Omental fat pad (tissue), 4 donors: ENCODE measurements at places on chromosomes 1 and 21.

GRCh38 chr1:229786974-229787610, 161.0 kb downstream of the URB2 start:
- DNase-seq: no peak

GRCh38 chr1:179151908-179152682, 70.2 kb downstream of the TOR3A start:
- DNase-seq: no peak

DNA sequence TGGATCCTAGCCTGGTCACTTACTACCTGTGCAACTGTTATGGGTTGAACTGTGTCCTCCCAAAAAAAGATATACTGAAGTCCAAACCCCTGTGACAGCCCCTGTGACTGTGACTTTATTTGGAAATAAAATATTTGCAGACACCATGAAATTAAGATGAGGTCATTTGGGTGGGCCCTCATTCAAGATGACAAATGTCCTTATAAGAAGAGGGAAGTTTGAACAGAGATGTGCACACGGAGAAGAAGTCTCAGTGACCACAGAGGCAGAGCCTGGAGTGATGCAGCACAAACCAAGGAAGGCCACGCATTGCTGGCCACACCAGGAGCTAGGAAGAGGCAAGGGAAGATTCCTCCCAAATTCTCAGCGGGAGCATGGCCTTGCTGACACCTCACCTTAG, 249.7 kb upstream of the RUNX1 start:
- DNase-seq: no peak

GRCh38 chr1:224739303-224739996, 123.3 kb downstream of the CNIH3 start:
- no peak for DNase-seq

GRCh38 chr1:110893908-110894490, 21.1 kb downstream of the CD53 start:
- DNase-seq: no peak

GRCh38 chr1:237891979-237892378, 1.3 kb upstream of the ZP4 start:
- DNase-seq: no peak

DNA sequence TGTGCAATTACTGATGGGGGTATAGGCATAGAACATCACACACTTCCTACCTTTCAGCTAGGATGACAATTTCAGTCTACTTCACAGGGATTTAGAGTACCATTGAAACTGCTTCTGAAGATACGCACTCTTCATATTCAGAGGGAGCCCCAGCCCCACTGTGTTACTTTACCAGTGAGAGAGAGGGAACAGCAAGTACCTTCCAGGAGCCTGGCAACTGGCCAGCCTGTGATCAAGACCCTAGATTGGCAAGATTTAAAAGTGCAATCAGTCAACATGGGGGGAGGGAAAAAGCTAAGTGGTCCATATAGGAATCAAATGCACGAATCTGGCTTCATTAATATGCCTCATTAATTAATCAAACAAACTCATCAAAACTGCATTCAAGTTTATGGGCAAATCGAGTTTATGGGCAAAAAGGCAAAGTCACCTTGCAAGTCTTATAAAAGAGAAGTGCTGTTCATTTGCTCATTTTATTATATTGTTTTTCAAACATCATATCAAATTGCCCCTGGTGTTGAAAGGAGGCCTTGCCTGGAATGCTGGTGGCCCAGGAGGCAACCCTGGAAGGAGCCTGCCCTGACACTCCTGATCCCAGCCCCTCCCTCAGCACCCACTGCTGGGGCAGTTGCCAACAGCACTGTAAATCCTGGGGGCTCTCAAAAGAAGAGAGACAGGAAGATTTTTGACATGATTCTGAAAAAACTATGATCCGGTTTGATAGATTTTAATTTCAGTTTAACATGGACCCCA, 184.9 kb upstream of the DPT start:
- DNase-seq: no peak

DNA sequence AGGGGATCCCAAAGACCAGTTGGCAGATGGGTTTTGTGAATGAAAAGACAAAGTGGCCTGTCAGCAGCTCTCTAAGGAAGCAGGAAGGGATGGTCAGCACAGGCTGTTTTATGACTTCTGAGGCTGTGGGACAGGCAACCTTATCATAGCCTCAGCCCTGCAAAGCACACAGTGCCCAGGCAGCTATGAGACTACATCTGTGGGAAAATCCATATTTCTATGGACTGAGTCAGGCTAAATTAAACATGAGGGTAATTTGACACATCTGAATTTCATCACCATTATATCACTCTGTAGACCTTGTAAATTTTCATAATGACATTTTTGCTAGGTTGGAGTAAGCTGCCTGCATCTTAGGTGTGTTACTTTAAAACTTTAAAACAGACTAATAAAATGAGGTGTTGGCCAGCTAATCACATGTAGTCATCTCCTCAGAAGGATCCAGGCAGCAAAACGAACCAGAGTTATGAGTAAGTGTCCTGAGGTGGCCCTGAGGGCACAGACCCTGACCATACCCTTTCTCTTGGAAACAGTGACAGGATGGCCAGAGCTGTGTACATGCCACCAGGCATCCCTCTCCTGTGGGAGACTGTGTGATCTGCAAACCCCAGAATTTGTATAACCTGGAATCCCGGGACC, 14.6 kb downstream of the NGF start:
- DNase-seq: no peak

GRCh38 chr1:16338961-16339360, 13.3 kb downstream of the FBXO42 start:
- DNase-seq: no peak

DNA sequence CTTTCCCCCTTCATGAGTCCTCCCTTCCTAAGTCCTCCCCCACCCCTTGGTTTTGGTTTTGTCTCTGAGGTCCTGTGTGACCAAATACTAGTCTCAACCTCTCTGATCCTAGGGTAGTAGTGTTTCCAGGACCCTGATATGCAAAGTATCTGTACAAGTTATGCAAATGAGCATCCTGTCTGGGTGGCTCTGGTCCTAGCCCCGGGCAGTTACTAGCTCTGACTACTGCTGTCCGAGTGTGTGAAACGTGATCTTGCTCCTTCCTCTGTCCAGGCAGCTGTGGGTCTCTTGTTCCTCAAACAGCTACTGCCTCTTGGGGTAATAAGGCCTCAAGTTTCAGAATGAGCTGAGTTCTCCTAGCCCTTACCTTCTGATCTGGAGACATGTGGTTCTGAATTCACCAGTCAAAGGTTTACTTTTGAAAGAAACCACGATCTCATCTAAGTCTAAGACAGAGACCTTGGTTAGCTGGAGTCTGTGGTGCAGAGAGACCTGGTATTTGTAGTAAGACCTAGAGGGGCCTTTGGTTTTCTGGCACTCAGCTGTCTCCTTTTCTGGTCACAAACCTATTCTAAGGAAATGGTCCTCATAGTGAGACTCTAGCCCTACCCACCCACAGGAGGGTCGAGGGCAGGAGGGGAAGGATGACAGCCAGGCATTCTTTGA, 31.0 kb upstream of the IL19 start:
- no peak for DNase-seq

GRCh38 chr1:205339197-205339702, 17.5 kb downstream of the KLHDC8A start:
- DNase-seq: no peak

DNA sequence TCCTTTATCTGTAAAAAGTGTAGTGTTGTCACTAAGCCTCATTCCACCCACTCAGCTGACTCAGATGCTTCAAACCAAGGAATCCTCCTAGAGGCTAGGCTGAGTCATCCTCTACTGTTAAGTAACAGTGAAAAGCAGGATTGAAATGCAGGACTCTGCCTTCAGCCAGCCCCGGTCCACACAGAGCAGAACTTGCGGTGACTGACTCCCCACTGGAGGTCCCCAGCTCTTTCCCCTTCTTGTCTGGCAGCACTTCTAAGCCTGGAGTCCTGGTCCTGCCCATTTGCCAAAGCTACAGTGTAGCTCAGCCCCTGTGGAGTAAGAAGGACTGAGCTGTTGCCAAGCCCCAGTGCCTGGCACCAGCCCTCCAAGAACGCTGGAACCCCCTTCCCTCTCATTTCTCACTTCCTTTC, 1.7 kb downstream of the RAB7B start:
- DNase-seq: no peak

DNA sequence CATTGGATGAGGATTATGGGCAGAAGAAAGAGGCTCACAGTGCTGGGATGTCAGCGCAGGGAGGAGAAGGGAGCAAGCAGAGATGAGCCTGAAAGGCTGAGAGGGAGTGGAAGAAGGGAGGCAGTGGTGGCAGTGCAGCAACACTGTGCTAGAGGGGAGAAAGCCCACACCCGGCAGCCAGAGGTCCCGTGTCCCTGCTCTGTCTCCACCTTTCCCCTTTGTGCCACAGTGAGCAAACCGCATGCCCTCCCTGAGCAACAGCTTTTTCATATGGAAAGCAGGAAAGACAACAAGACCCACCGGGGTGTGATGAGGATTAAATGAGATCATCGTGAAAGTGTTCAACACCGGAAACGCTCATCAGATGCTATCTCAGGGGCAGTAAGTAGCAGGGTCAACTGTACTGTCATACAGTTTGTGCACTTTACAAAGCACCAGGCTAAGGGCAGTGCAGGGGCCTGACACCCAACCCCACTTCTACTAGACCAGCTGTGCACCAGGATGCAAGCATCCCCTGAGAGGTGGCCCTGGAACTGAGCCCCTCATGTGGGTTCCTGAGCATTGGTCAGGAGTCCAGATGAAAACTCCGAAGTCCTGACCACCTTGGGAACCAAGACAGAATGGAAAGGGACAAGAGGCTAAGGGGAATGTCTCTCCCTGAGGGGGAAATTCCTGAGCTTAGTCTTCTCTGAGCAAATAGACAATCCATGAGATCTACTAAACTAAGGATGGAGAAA, 9.1 kb downstream of the NHLH1 start:
- DNase-seq: no peak

GRCh38 chr1:76291191-76291590, 216.6 kb downstream of the ST6GALNAC3 start:
- no peak for DNase-seq

- DNase-seq: no peak
Observed at GRCh38 chr1:158951956-158952355, 20.6 kb downstream of the PYHIN1 start.

GRCh38 chr21:45559216-45560105, 17.2 kb upstream of the SLC19A1 start:
- DNase-seq: no peak

GRCh38 chr1:5551274-5551975, 440.8 kb downstream of the NPHP4 start:
- DNase-seq: no peak

- DNase-seq: no peak
Observed at GRCh38 chr21:15857740-15858139, 128.0 kb downstream of the USP25 start.
